ENCODE measurements at places on chromosomes 16 and 17. TPM values are rescaled to one million over a fixed set of nuclear protein-coding genes. Genes with fewer than 3 reads are reported as not detected.

DNA sequence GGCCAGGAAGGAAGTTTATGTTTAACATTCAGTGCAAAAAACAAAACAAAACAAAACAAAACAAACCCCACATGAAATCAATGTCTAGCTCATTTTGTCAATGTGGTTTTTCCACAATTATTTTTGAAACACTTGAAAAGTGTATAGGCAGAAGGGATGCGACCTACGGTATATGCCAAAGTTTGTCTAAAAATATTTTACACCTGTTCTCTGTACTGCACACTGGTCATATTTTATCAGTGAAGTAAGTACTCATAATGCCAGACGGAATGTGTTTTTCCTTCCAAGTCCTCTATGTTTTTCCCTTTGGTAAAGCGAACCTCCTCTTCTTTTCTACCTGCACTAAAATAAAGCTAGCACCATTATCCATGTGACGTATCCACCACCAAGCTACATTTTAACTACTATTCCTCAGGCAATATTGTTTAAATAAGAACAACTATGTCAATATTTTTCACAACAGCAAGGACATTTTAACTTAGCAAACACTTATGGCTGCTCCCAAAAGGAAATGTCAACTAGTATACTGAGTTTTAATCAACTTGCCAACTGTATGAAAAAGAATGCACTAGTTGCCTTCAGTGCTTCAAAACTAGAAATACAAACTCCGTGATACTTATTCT lies 10.3 kb downstream of the TOB1 start:
- no peak for DNase-seq

DNA sequence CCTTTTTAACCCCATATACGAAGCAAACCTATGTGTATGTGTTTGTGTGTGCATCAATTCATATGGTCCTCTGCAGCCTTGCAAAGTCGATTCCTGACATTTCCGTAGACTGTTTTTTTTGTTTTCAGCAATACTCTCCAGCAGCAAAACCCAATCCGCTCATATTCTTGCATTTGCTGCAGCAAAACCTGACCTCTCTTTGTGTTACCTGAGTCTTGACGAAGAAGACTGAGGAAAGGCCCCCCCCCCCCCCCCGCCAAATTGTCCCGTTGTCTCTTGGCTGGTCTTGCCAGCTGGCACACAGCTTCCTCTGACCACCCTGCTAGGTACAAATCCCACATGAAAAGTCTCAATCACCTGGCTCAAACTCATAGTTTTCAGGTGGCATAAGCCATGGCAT lies 494.7 kb downstream of the WWOX start:
- DNase-seq = no peak

KCNJ18 gene
- not detected for polyA plus RNA-seq

DNA sequence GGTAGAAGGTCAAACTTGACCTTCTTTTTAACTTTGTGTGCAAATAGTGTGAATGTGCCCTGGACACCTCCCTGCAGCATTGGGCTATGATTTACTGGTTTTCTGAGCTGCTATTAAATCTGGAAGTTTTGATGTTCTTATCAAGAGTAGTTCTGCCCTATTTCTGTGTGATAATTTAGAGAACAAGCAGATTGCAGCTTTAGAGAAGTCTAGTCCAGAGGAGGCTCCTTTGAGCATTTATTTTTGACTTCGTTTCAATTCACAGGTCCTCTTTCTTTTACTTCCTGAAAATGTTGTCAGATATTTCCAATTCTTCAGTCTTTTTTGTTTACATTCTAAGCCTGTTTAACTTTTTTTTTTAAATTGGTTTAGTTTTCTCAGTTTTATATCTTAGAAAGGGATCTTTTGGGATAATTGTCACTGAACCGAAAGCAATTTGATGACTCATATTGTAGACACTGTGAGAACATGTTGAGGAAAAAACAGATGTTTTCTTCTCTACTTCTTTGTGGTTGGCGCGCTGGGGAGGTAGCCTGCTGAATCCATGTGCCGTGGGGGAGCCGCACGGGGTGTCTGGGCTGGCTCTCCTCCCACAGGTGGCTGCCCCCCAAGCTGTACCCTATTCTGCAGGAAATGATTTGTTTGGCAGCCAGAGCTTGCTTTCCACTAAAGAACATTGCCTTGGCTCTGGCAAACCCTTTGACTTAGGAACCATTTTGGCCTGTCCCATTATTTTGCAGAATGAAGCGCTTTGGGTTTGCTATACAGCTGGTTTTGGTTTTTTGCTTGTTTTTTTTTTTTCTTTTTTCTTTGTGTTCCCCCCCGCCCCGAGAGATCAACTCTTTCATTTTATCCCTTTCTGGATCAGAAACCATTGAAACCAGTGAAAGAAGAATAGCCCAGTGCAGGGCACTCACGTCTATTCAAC lies 53.4 kb downstream of the MFSD11 start:
- no peak for DNase-seq

- DNase-seq = peak; percentile 13
Observed at GRCh38 chr17:52383493-52384100, 225.1 kb upstream of the CA10 start.

DNA sequence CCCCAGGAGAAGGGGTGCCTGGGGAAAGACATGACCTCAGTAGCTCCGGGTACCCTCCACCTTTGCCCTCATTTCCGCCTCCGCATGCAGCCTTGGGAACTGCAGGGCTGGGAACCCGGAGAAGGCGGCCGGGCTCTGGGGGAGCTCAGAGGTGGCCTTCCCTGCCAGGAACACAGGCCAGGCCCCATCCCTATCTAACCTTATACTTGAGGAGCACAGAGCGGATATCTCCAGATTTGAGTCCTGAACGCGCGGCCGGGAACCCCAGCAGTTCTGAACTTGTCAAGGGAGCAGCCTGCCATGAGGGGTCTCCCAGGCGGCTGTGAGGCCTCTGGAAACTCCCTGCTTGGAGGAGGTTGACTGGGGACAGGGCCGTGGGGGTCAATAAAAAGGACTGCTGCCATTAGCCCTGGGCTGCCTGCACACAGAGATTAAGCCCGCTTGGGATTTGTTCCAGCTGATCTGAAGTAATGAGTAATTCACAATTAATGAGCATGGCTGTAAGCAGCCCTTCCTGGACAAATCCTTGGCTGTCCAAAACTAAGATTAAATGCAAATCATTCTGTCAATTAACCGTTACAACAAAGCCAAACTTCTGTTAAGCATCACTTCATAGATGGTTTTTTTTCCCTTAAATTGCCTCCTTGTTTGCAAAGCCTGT lies 26.3 kb upstream of the METRNL start:
- DNase-seq = peak; percentile 77

KPNB1 gene
- polyA plus RNA-seq = 224 TPM

OR3A3 gene
- 0.15 TPM for polyA plus RNA-seq

DNA sequence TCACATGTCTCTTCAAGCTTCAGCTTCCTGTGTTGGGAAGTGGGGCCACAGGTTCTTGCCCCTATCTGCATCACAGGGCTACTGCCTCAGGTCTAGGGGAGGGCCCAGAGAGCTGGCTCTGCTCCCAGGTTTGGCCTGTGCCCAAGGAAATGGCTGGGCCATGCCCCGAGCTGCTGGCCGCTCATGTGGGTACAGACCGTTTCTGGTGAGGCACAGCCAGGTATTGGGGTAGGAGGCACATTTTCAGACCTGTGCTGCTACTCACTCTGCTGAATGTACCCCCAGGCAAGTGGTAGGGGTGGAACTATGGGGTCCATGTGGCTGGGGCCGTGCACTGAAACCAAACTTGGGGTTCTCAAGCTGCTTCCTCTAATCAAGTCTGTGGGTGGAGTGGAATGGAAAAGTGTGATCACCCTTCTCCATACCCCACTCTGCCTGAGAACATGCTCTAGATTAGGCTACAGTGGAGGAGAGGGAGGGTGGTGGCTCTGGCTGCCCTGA lies 4.6 kb downstream of the GAS2L2 start:
- DNase-seq = no peak

EVPL gene
- 47.5 TPM for polyA plus RNA-seq

GRCh38 chr17:82242977-82243647 lies 14.3 kb downstream of the SLC16A3 start:
- peak; percentile 84 for DNase-seq

SMIM5 gene
- polyA plus RNA-seq = 2.3 TPM

GRCh38 chr16:53291757-53292392 lies 142.4 kb upstream of the RBL2 start:
- DNase-seq = no peak
